ENCODE measurements at places on chromosomes 11 and 22. TPM values are rescaled to one million over a fixed set of nuclear protein-coding genes. Genes with fewer than 3 reads are reported as not detected.

ANKK1 gene
- 0.41 TPM for total RNA-seq

- H3K4me3 ChIP-seq = no peak within 1 kb of the TSS
- H3K27me3 ChIP-seq = peaks cover 58% of the 10 kb centered on the region
- DNase-seq = no peak
- peaks cover 5% of the 10 kb centered on the region for H3K4me1 ChIP-seq
These were observed at the start of gene C1QTNF5 for GRCh38 chr11:119340335-119341221. TSS of gene C1QTNF5 (minus strand) at chr11:119340883. CDS start at chr11:119340397, 486 bp downstream.

OR56A4 gene
- total RNA-seq = 0.07 TPM

DNA sequence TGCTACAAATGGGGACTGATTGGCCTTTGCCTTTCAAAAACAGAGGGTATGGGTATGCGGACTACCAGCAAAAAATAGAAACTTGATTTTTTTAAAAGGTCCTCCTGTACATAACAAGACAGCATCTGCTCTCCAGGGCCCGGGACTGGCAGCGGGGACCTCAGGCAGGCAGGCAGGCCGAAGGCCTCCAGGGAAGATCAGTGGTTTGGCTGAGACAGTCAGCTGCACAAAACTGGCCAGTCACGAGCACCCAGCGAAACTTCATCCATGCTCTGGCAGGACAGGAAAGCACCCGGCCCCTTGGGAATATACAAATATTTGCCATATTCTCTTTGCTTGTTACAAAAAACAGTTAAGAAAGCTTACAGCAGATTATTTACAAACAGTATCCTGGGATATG is 11.0 kb downstream of the RPL27A start:
- H3K27ac ChIP-seq = no peak overlapping the region
- peaks cover 16% of the 10 kb centered on the region for H3K4me1 ChIP-seq
- H3K36me3 ChIP-seq = peaks cover 36% of the 10 kb centered on the region
- H3K4me3 ChIP-seq = no peak overlapping the region

CASP5 gene
- total RNA-seq = not detected

GRCh38 chr11:94184846-94185245 is 56.2 kb downstream of the PANX1 start:
- no peaks in the 10 kb centered on the region for H3K27me3 ChIP-seq
- H3K36me3 ChIP-seq = peaks cover 12% of the 10 kb centered on the region
- no peak overlapping the region for H3K27ac ChIP-seq
- no peak overlapping the region for H3K4me3 ChIP-seq
- H3K4me1 ChIP-seq = peaks cover 3% of the 10 kb centered on the region

DNA sequence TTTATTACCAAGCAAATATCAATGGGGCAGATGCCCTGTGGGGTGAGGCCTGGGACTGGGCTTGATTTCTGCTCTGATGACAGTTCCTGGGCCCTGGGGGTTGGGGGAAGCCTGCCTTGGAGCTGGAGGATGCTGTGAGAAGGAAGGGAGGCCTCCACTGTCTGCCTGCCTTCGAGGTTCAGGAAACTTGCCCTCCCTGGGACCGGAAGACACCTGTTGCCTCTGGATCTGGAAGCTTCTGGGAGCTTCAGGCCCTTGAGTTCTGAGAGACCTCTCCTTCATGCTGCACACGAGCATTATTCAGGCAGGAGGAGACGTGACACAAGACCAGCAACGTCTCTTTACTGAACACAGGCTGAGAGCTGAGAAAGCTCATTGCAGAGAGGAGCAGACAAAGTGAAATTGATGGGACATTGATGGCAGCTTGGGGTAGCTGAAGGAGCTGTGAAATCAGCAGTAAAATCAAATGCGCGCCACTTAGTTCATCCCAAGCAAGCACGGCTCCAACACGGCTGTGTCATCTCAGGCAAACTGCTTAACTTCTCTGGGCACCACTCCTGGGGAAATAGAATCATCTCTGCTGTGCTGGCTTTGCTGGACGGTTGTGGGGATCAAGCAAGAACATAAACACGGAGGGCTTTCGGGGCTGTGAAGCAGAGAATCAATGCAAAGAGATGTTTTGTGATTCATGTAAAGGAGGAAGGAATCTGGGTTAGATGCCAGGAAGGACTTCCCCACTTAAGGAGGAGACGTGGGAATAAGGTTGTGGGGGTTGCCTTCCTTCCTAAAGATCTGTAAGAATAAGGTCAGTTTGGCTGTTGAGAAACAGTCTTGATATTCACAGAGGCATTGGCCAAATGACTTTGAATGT is 64.5 kb downstream of the TP53I11 start:
- peaks cover 38% of the 10 kb centered on the region for H3K4me1 ChIP-seq
- peak overlapping the region; percentile 31 for H3K27ac ChIP-seq
- H3K36me3 ChIP-seq = no peaks in the 10 kb centered on the region
- DNase-seq = no peak

KCNK4 gene
- total RNA-seq = not detected

APLNR gene
- not detected for total RNA-seq

BATF2 gene
- 0.53 TPM for total RNA-seq
